ENCODE measurements at places on chromosomes 1 and 21.

- no peak for DNase-seq
Observed at GRCh38 chr1:42221952-42222606, 57.5 kb upstream of the GUCA2A start.

- no peak for DNase-seq
Observed at GRCh38 chr1:238152119-238152518, 261.4 kb upstream of the ZP4 start.

DNA sequence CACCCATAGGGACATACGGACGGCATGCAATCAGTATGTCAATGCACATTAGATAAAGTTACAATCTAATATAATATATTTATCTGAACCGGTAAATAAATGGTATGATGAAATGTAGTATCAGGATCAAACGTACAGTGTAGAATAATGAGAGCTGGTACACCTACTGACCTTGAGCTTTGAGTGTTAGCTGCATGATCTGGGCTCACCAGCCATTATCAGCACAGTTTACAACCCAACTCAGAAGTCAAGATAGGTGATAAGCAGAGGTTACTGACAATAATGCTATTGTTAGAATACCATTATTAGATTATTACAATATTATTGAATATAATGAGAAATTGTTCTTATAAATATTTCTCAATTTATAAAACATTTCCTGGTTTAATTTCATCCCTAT, 103.0 kb upstream of the ESRRG start:
- DNase-seq = no peak

GRCh38 chr1:149849947-149850360, 49.4 kb upstream of the BOLA1 start:
- DNase-seq = no peak

GRCh38 chr1:154568157-154568815, 708 bp downstream of the CHRNB2 start:
- DNase-seq = no peak

DNA sequence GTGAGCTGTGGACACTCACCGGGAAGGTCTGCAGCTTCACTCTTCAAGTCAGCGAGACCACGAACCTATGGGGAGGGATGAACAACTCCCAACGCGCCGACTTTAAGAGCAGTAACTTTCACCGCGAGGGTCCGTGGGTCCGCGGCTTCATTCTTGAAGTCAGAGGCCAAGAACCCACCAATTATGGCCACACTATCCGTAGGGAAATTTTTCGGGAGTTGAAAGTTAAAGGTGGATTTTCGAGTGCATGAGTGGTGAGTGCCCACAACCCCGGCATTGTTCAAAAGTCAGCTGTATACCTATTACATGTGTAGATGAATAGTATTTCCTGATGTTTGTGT, 19.7 kb downstream of the EXOC8 start:
- no peak for DNase-seq

GRCh38 chr1:28887835-28888682, 26.3 kb upstream of the EPB41 start:
- no peak for DNase-seq

DNA sequence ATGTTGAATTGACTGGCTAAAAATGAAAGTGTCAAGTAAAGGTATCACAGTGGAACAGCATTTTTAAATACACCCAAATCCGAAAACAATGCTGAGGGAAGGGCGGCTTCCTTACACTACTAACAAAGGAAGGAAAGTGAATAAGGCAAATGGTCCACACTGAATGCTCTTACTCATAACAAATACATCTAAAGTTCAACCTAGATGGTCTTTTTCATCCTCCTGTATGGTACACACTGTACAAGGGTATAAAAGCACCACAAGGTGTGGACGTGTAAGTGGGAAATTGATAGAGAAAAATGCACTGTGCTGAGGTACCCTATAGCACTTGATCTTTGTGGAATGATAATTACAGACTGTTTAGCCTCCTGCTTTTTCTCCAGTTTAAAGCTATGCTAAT, 7.1 kb upstream of the PALMD start:
- no peak for DNase-seq

DNA sequence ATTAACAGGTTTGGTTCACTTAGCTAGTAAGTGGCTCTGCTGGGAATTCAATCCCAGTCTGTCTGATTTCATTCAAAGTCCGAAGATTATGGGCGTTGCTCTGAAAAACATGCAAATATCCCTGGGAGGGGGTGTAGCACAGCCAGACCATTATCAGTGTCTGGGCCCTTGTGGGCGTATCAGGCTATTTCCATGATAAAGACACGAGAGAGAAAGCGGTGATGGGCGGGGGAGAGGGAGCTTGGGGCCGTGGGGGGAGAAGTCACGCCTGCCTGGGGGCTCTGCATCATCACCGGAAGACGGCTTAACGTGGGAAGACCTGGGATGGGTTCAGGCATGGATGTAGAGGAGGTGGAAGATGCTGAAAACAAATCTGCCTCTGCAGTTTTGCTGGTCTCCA, 25.8 kb downstream of the IL6R start:
- DNase-seq = no peak

DNA sequence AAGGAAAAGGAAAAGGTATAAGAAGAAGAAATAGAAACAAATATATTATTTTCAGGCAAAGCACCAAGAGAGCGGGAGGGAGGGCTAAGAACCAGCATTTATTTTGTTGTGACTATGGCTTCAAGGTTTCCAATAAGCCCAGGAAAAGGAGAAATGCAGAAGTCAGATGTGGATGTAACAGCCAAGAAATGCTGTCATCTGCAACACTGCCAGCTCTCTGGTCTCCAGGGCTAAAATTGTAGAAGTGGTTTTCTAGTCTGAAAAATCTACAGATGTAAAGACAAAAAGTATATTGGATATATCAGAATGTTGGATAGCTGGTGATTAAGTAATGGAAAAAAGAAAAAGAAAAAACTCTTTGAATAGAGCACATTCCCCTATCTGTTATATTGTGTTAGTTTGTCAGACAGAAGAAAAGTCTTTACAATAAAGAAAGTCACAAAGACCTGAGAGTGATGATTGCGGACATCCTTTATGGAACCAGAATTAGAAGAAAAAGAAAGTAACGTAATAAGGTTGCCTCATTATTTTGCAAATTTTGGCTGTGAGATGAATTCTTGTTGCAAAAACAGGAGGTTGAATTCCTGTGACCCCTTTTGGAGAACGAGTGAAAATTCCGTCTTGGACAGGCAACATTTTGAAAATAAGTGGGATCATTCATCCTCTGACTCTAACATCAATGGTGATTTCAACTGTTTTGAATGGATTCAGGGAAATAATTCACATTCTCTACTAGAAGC, 938.1 kb downstream of the TTLL7 start:
- DNase-seq = no peak

DNA sequence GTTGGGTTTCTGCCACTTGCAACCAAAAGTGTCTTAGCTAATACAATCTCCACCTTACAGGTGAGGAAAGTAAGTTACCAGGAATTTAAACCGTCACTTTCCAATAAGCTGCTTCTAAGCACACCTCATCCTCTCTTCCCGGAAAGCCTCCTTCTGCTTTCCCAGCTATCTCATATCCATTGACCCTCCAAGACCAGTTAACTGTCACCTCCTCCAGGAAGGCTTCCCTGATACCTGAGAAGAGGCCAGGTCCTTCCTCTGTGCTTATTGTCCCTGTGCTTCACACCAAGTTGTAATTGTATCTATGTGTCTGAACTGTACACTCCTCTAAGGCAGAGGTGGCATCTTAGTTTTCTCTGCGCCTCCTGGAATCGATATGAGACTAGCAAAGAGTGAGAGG, 11.2 kb upstream of the MATN1 start:
- no peak for DNase-seq

DNA sequence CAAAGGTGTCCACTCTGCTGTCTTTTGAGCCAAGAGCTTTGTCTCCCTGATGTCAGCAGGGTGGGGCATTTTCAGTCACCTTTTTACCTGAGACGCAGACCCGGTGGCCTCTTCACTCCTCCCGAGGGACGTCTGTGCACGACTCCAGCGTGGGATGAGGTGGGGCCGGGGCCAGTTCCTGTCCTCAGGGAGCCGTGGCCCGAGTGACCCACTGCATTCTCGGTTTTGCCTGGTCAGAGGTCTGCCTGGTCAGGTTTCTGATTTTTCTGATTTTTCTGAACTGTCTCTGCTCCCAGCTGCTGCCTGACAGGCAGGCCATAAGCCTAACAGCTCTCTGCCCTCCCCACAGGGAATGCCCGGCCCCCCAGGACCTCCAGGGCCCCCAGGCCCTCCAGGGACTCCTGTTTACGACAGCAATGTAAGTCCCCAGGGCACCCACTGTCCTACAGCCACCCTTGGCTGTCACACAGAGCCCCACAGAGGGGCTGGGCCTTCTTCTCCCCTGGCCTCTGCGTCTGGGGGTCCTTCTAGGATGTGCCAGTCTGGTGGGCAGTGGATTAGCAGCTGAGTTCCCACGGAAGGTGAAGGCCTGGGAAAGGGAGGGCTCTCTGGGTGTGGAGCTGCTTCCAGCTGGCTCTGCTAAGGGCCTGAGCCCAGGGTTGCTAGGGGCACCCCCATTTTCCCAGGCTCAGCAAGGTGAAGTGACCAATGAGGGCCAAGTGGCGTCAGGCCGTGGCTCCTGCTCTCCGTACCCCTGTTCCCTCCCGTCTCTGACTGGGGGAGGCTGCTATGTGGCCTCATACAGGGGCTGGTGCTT, 45.9 kb downstream of the SLC19A1 start:
- DNase-seq = no peak

- no peak for DNase-seq
Observed at GRCh38 chr1:185365951-185366350, 48.9 kb upstream of the IVNS1ABP start.
